ENCODE measurements at places on chromosomes 16 and 17.

GRCh38 chr17:52202520-52203080 is 44.1 kb upstream of the CA10 start:
- DNase-seq: no peak

DNA sequence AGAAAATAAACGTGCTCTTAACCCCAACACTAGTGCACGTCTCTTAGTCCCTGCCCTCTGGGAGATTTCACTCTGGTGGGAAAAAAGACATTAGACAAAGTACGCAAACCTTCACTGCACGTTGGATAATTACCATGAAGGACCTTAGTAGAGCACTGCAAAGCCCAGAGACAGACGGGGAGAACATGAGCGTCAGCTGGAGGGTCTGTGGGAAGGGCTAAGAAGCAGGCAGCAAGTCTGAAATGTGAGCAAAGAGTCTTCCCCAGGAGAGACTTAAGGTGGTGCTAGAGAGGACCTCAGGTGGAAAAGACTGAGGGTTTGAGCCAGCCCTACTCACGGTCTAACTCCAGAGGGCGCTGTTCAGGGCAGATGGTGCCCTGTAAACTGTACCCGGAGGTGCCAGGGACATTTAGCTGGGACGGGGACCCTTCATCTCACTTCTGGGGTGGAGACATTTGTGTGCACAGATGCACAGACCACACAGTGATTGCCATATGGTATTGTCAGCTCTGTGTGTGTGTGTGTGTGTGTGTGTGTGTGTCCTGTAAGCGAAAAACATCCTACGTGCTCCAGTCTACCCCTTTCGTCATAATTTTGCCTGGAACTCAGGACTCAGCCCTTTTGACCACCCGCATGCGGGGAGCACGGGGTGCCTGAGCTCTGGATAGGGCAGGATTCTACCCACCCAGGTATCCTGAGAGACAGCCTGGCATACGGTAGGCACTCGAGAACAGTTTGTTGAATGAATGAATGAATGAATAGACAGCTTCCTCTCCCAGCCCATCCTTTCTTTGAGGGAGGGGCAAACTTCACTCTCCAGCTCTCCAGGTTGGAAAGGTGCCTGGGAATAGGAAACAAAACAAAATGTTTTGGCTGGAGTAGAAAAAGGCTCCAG is 10.1 kb upstream of the STAC2 start:
- no peak for DNase-seq

DNA sequence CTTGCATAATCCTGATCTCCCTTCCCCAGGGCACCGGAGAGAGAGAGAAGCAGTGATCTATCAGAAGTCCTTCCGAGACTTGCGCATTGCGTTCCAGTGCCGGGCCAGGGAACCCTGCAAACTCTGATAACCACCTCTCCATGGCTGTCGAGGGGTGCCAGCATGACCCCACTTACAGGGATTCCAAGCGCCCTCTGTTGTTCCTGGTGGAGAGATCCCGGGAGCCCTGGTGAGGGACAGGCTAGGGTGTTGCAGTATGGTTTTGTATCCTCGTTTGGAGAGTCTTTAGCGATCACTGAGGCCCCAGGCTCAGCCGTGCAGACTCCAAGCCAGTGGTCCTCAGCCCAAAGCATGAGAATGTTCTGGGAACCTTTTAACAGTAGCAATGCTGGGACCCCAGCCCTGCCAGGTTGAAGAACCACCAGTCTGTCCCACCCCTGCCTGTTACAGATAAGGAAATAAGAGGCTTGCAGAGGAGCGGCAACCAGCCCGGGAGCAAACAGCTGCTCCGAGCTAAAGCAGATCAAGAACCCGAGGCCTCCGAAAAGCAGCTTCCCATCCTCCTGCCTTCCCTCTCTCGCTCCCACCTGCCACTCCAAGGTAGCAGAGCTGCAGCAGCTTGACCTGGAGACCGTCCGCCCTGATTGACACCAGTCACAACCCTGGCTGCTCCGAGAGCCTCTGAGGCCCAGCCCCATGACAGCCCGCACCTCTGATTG is 150.3 kb upstream of the RPL38 start:
- DNase-seq: no peak

- DNase-seq: no peak
Measured at GRCh38 chr17:41722231-41722630, 10.1 kb downstream of the GAST start.
